Activated CD4-positive, alpha-beta T cell treated with anti-CD3 and anti-CD28 coated beads for 36 hours (primary cell): ENCODE measurements at places on chromosomes 1 and 21.

GRCh38 chr1:38827318-38827717, 32.3 kb downstream of the RRAGC start:
- DNase-seq = no peak
- no peak overlapping the region for H3K27ac ChIP-seq
- no peaks in the 10 kb centered on the region for H3K4me1 ChIP-seq
- peaks cover 14% of the 10 kb centered on the region for H3K27me3 ChIP-seq
- no peaks in the 10 kb centered on the region for H3K36me3 ChIP-seq

- H3K4me3 ChIP-seq = no peak overlapping the region
- H3K27me3 ChIP-seq = no peaks in the 10 kb centered on the region
- H3K4me1 ChIP-seq = peaks cover 5% of the 10 kb centered on the region
Observed at GRCh38 chr1:54220004-54220811, 20.2 kb downstream of the MRPL37 start.

- H3K36me3 ChIP-seq = no peaks in the 10 kb centered on the region
- H3K4me1 ChIP-seq = no peaks in the 10 kb centered on the region
- no peak overlapping the region for H3K4me3 ChIP-seq
Observed at GRCh38 chr1:115365738-115366137, 27.7 kb upstream of the NGF start.

DNA sequence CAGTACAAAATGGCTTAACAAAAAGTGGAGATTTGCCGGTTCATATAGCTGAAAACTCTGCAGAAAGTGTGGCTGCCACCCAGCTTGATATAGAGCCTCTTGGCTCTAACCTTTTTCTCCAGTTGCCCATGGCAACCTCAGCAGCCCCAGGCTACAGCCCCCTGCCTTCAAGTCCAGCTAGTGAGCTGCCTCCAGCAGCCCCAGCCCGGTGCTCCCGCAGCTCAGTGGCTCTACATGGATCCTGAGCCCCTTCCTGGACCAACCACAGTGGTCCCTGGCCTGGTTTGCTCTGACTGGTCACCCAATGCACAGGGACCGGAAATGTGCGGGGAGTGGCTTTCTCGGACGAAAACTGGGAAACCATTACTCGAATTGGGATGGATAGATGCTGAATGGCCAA, 13.3 kb upstream of the ATF3 start:
- H3K27ac ChIP-seq = peak overlapping the region; percentile 89
- no peaks in the 10 kb centered on the region for H3K36me3 ChIP-seq
- H3K27me3 ChIP-seq = peaks cover 11% of the 10 kb centered on the region
- H3K4me1 ChIP-seq = peaks cover 31% of the 10 kb centered on the region
- no peak for DNase-seq

- H3K4me1 ChIP-seq = peaks cover 6% of the 10 kb centered on the region
- H3K4me3 ChIP-seq = no peak overlapping the region
- peaks cover 5% of the 10 kb centered on the region for H3K36me3 ChIP-seq
- H3K27ac ChIP-seq = no peak overlapping the region
- no peak for DNase-seq
- no peaks in the 10 kb centered on the region for H3K27me3 ChIP-seq
Observed at GRCh38 chr1:155424091-155424490, 103.4 kb downstream of the RUSC1 start.

GRCh38 chr1:9324246-9325096, 31.8 kb downstream of the SPSB1 start:
- no peak overlapping the region for H3K4me3 ChIP-seq
- H3K36me3 ChIP-seq = no peaks in the 10 kb centered on the region
- H3K27me3 ChIP-seq = no peaks in the 10 kb centered on the region
- no peak overlapping the region for H3K27ac ChIP-seq

- no peak overlapping the region for H3K27ac ChIP-seq
- no peak for DNase-seq
- H3K4me3 ChIP-seq = peak overlapping the region; percentile 88
- H3K36me3 ChIP-seq = peaks cover 39% of the 10 kb centered on the region
- peaks cover 62% of the 10 kb centered on the region for H3K4me1 ChIP-seq
Observed at GRCh38 chr1:226404063-226404903, 3.6 kb downstream of the PARP1 start.

GRCh38 chr1:230321741-230322420, 104.3 kb downstream of the PGBD5 start:
- no peak overlapping the region for H3K27ac ChIP-seq
- DNase-seq = no peak
- no peaks in the 10 kb centered on the region for H3K4me1 ChIP-seq

GRCh38 chr1:74771913-74772515, 39.1 kb downstream of the TYW3 start:
- H3K4me3 ChIP-seq = no peak overlapping the region
- H3K4me1 ChIP-seq = no peaks in the 10 kb centered on the region

DNA sequence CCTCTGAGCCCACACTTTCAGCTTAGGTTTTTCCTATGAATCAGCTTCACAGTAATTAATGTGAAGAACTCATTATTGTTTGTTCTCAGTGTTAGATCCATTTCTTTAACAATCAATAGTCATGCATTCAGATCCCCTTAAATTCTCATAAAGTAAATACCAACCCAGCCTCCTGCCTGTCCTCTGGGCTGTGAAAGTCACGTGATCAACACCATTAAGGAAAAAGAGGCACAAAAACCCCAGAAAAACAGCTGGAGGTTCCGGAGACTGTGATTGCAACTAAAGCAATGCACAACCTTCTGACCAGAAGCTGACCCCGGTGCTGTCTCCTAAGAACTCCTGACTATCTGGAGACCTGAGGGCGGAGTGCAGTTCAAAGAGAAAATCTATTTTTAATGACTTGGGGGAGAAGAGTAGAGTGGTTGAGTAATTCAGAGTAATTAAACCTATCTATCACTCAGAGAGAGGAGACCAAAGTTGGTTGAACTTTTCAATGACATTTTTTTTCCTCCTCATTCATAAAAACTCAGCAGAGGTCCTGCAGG, 132.5 kb downstream of the PLXNA2 start:
- H3K27me3 ChIP-seq = no peaks in the 10 kb centered on the region
- no peaks in the 10 kb centered on the region for H3K36me3 ChIP-seq
- DNase-seq = no peak

- DNase-seq = no peak
- peaks cover 12% of the 10 kb centered on the region for H3K36me3 ChIP-seq
- peaks cover 59% of the 10 kb centered on the region for H3K4me1 ChIP-seq
- H3K4me3 ChIP-seq = peak overlapping the region; percentile 88
- H3K27me3 ChIP-seq = no peaks in the 10 kb centered on the region
Observed at GRCh38 chr1:211381481-211382181, 55.0 kb downstream of the TRAF5 start.

DNA sequence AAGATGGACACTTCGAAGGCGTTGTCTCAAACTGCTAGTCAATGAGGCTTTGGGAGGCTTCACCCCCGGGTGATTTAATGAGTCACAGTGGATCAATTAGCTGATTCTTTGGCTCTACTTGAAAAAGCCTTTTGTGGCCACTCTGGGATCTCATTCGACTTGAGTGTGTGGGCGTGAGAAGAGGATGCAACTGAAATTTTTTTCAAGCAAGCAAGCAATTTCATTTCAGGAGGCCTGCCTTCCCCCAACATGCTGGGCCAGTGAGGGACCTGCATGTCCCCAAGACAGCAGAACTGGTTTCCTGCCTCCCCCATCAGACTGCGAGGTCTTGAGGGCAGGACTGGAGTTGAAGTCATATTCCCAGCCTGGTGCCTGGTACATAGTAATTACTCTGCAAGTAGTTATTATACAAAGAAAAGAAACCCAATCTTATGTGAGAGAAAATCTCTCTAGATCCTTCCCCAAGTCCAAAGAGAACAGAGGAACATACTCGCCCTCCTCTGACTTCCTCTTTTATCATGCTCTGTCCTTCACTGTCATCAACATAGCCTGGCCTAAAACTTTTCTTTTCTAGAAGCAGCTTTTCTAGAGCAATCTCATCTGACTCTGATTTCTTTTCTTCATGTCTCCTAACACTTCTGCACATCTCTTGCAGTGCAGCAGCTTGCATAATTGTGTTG, 22.7 kb downstream of the SYT6 start:
- H3K27me3 ChIP-seq = peaks cover 5% of the 10 kb centered on the region
- no peak overlapping the region for H3K27ac ChIP-seq
- no peaks in the 10 kb centered on the region for H3K36me3 ChIP-seq
- no peak overlapping the region for H3K4me3 ChIP-seq
- no peak for DNase-seq

GRCh38 chr1:3894626-3895278, 5.3 kb downstream of the C1orf174 start:
- peaks cover 52% of the 10 kb centered on the region for H3K4me1 ChIP-seq
- peaks cover 53% of the 10 kb centered on the region for H3K36me3 ChIP-seq
- no peak overlapping the region for H3K27ac ChIP-seq
- H3K4me3 ChIP-seq = no peak overlapping the region
- H3K27me3 ChIP-seq = no peaks in the 10 kb centered on the region

GRCh38 chr1:24555591-24556413, at the start of gene NCMAP:
TSS of gene NCMAP (plus strand) at chr1:24556087. CDS start at chr1:24595431, 39,344 bp downstream.
- peak; percentile 62 for DNase-seq
- peak within 1 kb of the TSS; percentile 57 for H3K4me3 ChIP-seq
- no peaks in the 10 kb centered on the region for H3K36me3 ChIP-seq
- H3K27me3 ChIP-seq = peaks cover 4% of the 10 kb centered on the region

- DNase-seq = no peak
- H3K4me3 ChIP-seq = no peak overlapping the region
- peaks cover 19% of the 10 kb centered on the region for H3K36me3 ChIP-seq
- H3K27ac ChIP-seq = peak overlapping the region; percentile 33
Observed at GRCh38 chr1:204563780-204564179, 47.6 kb downstream of the MDM4 start.

DNA sequence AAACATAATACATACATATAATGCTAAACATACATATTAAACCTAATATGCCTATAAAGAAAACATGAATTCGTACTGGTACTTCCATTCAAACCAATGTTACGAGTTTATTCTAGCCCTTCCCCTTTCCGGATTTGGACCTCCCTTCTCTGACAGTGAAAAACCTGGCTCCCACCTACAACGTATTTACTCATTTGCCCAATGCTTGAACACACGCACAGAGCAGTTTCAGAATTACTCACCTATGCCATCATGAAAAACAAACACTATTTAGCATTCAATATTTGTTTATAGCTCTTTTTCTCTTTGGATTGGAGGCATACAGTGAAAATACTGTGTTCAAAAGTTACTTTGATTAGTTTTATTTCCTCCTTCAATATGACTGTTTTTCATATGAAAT, 204.4 kb downstream of the LMX1A start:
- no peaks in the 10 kb centered on the region for H3K27me3 ChIP-seq
- no peak overlapping the region for H3K4me3 ChIP-seq
- H3K36me3 ChIP-seq = no peaks in the 10 kb centered on the region
- no peak for DNase-seq

DNA sequence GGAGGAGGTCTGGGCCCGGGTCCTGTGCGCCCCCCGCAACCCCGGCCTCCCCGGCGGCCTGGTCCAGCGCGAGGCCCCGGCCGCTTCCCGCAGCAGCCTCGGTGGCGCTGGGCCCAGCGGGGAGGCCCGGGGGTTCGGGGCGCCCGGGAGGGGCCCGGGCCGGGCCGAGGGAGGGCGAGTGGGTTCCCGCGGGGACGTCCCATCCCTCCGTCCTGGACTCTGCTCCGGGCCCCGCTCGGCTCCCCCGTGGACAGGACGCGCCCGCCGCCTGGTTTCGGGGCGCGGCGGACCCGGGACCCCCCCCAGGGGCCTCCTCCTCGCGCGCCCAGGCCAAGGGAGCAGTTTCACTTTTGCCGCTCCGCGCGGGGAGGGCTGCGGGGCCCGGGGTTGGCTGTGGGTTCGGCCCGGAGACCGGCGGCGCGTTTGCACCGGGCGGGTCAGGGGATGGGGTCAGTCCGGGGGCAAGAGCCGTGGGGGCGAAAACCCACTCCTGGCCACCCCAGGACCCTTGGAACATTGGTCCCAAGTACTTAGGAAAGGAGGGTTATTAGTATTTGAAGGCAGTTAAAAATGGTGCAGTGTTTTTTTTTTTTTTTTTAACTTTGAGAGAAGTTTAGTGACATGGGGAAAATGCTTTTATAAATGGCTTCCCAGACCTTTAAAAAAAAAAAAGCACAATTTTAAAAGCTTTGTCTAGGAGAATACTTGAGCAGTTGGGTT, 677 bp downstream of the AGPAT3 start:
- H3K36me3 ChIP-seq = peaks cover 27% of the 10 kb centered on the region
- H3K4me1 ChIP-seq = peaks cover 39% of the 10 kb centered on the region
- no peaks in the 10 kb centered on the region for H3K27me3 ChIP-seq
- H3K4me3 ChIP-seq = peak overlapping the region; percentile 79
- peak; percentile 69 for DNase-seq
- H3K27ac ChIP-seq = peak overlapping the region; percentile 95

- H3K4me1 ChIP-seq = peaks cover 69% of the 10 kb centered on the region
- DNase-seq = no peak
- H3K27ac ChIP-seq = peak overlapping the region; percentile 96
- peaks cover 2% of the 10 kb centered on the region for H3K36me3 ChIP-seq
- no peaks in the 10 kb centered on the region for H3K27me3 ChIP-seq
- H3K4me3 ChIP-seq = peak overlapping the region; percentile 21
Observed at GRCh38 chr1:111604931-111605330, 14.7 kb upstream of the RAP1A start.

- no peak overlapping the region for H3K4me3 ChIP-seq
- H3K27me3 ChIP-seq = peaks cover 9% of the 10 kb centered on the region
- no peaks in the 10 kb centered on the region for H3K4me1 ChIP-seq
- no peaks in the 10 kb centered on the region for H3K36me3 ChIP-seq
- H3K27ac ChIP-seq = no peak overlapping the region
Observed at GRCh38 chr1:31387612-31388011, 14.7 kb upstream of the FABP3 start.

GRCh38 chr1:204685236-204686006, at the start of gene LRRN2:
TSS of gene LRRN2 (minus strand) at chr1:204685738. CDS start at chr1:204619992, 65,746 bp downstream.
- H3K27ac ChIP-seq = no peak within 1 kb of the TSS
- peaks cover 29% of the 10 kb centered on the region for H3K27me3 ChIP-seq
- H3K4me3 ChIP-seq = peak within 1 kb of the TSS; percentile 18
- no peaks in the 10 kb centered on the region for H3K36me3 ChIP-seq

- H3K27ac ChIP-seq = peak overlapping the region; percentile 56
- H3K4me3 ChIP-seq = no peak overlapping the region
- no peaks in the 10 kb centered on the region for H3K36me3 ChIP-seq
- peaks cover 2% of the 10 kb centered on the region for H3K27me3 ChIP-seq
- H3K4me1 ChIP-seq = peaks cover 49% of the 10 kb centered on the region
Observed at GRCh38 chr1:214447557-214447871, 103.9 kb downstream of the PTPN14 start.

DNA sequence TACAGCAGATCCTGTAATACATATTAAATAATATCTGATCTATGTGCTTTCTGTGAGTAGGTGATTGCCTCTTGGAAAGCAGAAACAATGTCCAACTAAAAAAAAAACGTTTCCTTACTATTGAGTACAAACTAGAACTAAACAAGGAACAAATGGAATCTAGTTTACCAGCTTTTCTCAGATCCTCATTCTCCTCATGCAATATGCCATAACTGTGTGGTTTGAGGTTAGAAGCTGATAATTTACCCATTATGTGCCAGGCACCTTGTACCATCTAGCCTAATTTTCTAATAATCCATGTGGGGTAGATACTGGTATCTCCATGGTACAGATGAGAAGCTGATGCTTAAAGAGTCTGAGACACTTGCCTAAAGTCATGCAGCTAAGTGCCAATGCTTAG, 154.7 kb downstream of the PTGER3 start:
- no peaks in the 10 kb centered on the region for H3K4me1 ChIP-seq
- no peak overlapping the region for H3K27ac ChIP-seq
- H3K4me3 ChIP-seq = no peak overlapping the region
- DNase-seq = no peak
